IMR-90 (cell line): ENCODE measurements at places on chromosomes 1 and 21. TPM values are rescaled to one million over a fixed set of nuclear protein-coding genes. Genes with fewer than 3 reads are reported as not detected.

PPIAL4G gene
- polyA plus RNA-seq = not detected in 2 replicates

ICOSLG gene
- polyA plus RNA-seq = 0.09 and 0.17 TPM in 2 replicates

RIMKLA gene
- polyA plus RNA-seq = not detected in 2 replicates

AK5 gene
- polyA plus RNA-seq = 20.7 and 22.5 TPM in 2 replicates

BCAR3 gene
- 41.4 and 47.9 TPM in 2 replicates for polyA plus RNA-seq

C8A gene
- polyA plus RNA-seq = not detected in 2 replicates

LINGO4 gene
- polyA plus RNA-seq = not detected in 2 replicates

ACADM gene
- 15.1 and 18.5 TPM in 2 replicates for polyA plus RNA-seq

DNM3 gene
- 0.36 TPM in 2 replicates for polyA plus RNA-seq

GJC2 gene
- polyA plus RNA-seq = 1.7 and 2.6 TPM in 2 replicates

GRCh38 chr1:222772996-222773379 is 36.0 kb downstream of the FAM177B start:
- no peak overlapping the region for H3K27ac ChIP-seq
- H3K27me3 ChIP-seq = no peaks in the 10 kb centered on the region
- H3K36me3 ChIP-seq = no peaks in the 10 kb centered on the region
- no peaks in the 10 kb centered on the region for H3K4me1 ChIP-seq
- no peak overlapping the region for H3K4me3 ChIP-seq

DNA sequence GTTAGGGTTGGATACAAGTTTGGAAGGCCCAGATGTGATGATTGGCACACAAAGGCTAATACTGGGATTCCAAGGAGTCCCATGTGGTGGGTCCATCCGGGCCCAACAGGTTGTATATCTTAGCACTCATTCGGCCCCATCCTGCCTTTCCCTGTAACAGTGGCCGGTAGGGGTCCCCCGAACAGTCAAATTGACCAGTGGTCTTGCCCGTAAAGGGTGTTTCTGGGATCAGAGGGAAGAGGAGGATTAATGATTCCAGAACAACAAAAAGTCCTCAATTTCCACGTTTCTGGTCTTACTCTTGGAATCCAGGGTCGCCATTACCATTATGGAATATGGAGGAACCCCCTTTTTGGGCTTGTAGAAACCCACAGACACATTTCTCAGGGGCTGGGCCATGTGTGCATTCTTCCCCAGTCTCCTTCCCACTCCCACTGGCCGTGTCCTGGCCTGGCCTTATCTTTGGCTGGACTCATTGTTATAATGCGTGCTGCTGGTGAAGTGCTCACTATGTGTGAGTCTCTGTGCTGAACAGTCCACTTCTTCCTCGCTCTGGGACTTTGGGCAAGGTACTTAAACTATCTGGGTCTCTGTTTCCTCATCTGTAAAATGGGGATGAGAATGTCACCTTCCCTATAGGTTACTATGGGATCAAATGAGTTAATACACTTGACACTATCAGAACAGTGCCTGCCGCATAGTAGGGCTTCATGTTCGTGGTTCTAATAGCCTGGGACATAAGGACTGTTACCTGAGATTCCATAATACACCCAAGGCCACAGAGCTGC is 161.8 kb downstream of the DYRK1A start:
- H3K4me1 ChIP-seq = 0 out of 2 replicates have a peak, but pooled peaks cover 2% of the 10 kb centered on the region
- no peak for DNase-seq
- H3K27me3 ChIP-seq = peaks cover 8% of the 10 kb centered on the region; the same call in 1 of the 2 replicates
- H3K4me3 ChIP-seq = no peak overlapping the region

GRCh38 chr1:50023292-50024159 is at the start of gene AGBL4:
Gene AGBL4 (minus strand): TSS chr1:50023954.
- no peaks in the 10 kb centered on the region for H3K4me1 ChIP-seq
- no peaks in the 10 kb centered on the region for H3K27me3 ChIP-seq
- H3K36me3 ChIP-seq = no peaks in the 10 kb centered on the region
- DNase-seq = no peak
- H3K4me3 ChIP-seq = peak within 1 kb of the TSS; percentile 14; the same call in 1 of the 2 replicates

DNA sequence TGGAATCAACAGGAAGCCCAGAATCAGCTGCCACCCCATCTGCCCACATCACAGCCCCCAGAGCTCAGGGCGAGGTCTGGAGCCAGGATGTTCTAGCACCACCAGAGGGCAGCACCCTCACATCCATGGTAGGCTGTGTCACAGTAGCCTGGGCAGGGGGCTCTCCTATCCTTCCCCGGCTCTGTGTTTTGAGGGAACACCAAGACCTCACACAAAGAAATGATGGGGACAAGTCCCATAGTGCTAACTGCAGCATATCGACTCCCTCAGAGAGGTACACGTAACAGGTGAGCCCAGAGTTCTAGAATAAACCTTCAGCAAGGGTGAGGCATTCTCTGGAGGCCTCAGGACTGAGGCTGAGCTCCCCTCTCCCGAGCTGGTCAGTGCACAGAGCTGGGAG is 2.3 kb upstream of the KCNC4 start:
- no peak overlapping the region for H3K4me3 ChIP-seq
- H3K36me3 ChIP-seq = no peaks in the 10 kb centered on the region
- H3K27ac ChIP-seq = no peak overlapping the region
- peak; percentile 38 for DNase-seq
- no peaks in the 10 kb centered on the region for H3K4me1 ChIP-seq

DNA sequence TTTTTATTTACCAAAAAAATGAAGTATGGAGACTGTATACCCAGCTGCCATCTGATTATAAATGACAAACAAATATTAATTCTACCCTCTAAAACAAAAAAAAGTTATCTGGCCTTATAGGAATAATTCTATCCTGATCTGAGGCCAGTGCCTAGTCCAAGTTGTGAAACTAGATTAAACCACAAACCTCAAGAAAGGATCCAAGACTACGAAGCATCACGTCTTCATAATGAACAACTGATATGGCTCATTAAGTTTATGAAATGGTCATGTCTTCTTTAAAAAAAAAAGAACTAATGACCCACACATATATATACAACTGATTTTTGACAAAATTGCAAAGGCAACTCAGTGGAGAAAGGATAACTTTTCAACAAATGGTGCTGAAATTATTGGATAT is 32.4 kb upstream of the CTTNBP2NL start:
- H3K4me1 ChIP-seq = peaks cover 11% of the 10 kb centered on the region
- H3K27ac ChIP-seq = no peak overlapping the region
- no peak overlapping the region for H3K4me3 ChIP-seq
- no peak for DNase-seq

DNA sequence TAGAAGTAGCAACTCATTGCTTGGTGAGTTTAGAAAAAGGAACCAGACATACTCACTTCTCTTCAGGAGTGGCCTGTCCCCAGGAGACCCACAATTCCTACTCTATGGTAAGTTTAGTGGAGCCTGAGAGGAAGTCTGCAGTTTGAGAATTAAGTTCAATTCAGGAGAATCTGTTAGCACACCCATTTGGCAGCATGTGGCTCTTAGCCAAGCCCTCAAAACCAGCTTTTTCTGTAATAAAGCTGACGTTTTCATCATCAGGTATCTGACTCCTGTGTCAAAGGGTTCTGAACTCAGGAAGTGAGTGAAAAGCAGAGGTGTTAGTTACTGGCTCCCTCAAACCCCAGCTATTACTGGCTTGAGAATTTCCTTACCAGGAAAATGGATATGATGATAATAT is 20.4 kb upstream of the RGS16 start:
- peaks cover 11% of the 10 kb centered on the region for H3K27me3 ChIP-seq
- H3K27ac ChIP-seq = no peak overlapping the region
- DNase-seq = no peak
- H3K4me1 ChIP-seq = no peaks in the 10 kb centered on the region

- no peaks in the 10 kb centered on the region for H3K4me1 ChIP-seq
- H3K27me3 ChIP-seq = no peaks in the 10 kb centered on the region
- no peaks in the 10 kb centered on the region; the same call in 1 of the 2 replicates for H3K36me3 ChIP-seq
Measured at GRCh38 chr1:241848686-241849344, 811 bp downstream of the EXO1 start.

DNA sequence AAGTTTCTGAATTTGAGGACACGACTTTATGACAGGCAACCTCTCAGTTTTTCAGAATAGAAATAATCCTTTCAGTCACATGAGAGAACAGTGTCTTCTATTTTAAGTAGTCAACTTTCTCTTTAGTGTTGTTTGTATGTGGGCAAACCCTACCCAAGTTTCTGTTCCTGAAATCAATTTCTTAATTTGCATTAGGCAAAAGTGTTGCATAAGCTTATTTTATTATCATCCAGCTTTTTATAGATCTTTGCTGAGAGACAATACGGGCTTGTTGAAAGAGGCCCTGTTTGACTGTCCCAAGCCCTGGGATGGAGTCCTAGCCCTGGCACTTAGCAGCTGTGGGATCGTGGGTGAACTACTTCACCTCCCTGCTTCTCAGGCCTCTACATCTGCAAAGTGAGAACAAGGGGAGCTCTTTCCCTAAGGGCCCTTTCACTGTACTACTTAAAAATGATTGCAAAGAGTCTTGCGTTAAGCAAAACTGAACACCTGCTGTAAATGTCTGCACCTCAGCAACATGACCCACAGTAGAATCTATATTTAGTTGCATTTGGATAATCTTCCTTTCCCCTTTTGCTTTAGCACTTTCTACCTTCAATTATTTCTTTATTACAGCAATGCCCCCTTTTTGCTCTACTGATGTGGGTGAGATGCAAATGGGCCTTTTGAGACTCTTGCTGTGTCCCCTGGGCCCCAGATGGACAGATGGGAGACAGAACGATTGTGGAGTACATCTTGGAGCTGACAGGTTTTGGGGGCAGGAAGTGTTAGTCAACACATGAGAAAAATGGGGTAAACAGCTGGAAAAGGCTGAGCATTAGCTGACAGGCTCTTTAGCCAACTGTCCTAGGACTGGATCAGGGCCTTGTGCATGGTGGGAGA is 41.0 kb upstream of the SCAF4 start:
- no peaks in the 10 kb centered on the region for H3K36me3 ChIP-seq
- H3K4me1 ChIP-seq = no peaks in the 10 kb centered on the region
- no peak overlapping the region for H3K4me3 ChIP-seq
- H3K27ac ChIP-seq = no peak overlapping the region

GRCh38 chr1:4422504-4423289 is 231.7 kb upstream of the AJAP1 start:
- DNase-seq = no peak
- no peaks in the 10 kb centered on the region for H3K36me3 ChIP-seq
- no peak overlapping the region for H3K27ac ChIP-seq
- no peaks in the 10 kb centered on the region for H3K27me3 ChIP-seq

DNA sequence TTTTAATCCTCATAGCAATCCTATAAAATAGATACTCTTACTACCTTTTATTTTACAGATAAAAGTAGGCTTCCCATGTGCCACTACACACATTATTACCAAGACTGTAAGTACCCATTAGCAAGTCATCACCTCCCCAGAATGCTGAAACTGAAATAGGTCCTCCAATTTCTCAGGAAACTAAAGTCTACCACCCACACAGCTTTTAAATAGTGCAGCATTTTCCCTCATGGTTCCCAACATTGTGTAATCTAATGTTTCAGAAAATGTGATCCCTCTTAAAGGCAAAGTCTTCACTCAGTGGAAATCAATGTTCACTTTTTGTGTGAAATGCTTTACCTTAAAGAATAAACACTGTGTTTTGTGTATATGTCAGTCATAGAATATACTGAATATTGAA is 356.5 kb downstream of the GPATCH2 start:
- no peaks in the 10 kb centered on the region for H3K27me3 ChIP-seq
- peaks cover 6% of the 10 kb centered on the region for H3K4me1 ChIP-seq
- peak; percentile 39 for DNase-seq

DNA sequence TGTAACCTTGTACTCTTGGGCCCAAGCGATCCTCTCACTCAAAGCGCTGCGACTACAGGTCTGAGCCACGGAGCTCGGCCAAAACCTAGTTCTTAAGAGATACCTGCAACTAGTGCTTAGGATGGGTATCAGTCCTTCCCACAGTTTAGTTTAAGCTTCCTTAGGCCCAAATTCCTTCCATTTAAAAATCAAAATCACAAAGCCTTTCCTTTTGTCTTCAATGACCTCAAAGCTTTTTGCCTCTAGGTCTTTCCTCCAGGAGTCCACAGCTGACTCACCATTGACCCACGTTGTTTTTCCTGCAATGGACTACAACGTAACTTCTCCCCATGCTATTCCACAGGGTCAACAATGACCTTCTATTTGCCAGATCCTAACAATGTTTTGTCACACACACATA is 64.0 kb downstream of the APP start:
- H3K4me3 ChIP-seq = no peak overlapping the region
- no peak for DNase-seq
- H3K36me3 ChIP-seq = peaks cover 22% of the 10 kb centered on the region
- no peak overlapping the region for H3K27ac ChIP-seq

GRCh38 chr21:41956926-41957729 is 3.3 kb upstream of the C2CD2 start:
- H3K36me3 ChIP-seq = no peaks in the 10 kb centered on the region
- H3K27me3 ChIP-seq = no peaks in the 10 kb centered on the region
- no peak overlapping the region for H3K4me3 ChIP-seq
- peaks cover 22% of the 10 kb centered on the region for H3K4me1 ChIP-seq
- peak; percentile 93 for DNase-seq
- peak overlapping the region; percentile 81 for H3K27ac ChIP-seq

DNA sequence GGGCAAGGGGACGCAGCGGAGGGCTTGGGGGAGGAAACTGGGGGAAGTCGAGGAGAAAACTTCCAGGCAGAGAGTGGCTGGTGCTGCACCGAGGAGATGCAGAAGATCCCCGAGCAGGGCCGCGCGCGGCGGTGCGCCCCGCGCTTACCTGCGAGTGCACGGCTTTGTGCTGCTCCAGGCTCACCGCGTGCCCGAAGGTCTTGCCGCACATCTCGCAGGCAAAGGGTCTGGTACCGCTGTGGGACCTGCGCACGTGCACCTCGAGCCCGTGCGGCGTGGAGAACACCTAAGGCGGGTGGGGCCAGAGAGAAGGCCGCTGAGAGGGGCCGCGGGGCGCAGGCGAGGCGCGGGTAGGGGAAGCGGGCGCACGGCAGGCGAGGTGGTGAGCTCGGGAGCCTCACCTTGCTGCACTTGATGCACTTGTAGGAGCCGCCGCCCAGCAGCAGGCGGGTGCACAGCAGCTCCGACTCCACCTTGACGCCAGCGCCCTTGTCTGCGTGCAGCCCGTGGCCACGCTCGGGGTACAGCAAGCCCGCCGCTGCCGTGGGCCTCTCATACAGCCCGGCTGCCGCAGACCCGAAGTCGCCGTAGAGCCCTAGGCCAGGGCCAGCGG is 6.4 kb downstream of the GFI1 start:
- no peak for DNase-seq
- H3K27ac ChIP-seq = no peak overlapping the region
- peaks cover 5% of the 10 kb centered on the region; the same call in 1 of the 2 replicates for H3K4me1 ChIP-seq
- no peaks in the 10 kb centered on the region for H3K36me3 ChIP-seq
- peaks cover 94% of the 10 kb centered on the region for H3K27me3 ChIP-seq
- no peak overlapping the region for H3K4me3 ChIP-seq

GRCh38 chr1:29259802-29260441 is 23.6 kb downstream of the PTPRU start:
- H3K27me3 ChIP-seq = no peaks in the 10 kb centered on the region
- H3K4me1 ChIP-seq = peaks cover 8% of the 10 kb centered on the region; the same call in 1 of the 2 replicates
- H3K27ac ChIP-seq = no peak overlapping the region; the same call in 1 of the 2 replicates

DNA sequence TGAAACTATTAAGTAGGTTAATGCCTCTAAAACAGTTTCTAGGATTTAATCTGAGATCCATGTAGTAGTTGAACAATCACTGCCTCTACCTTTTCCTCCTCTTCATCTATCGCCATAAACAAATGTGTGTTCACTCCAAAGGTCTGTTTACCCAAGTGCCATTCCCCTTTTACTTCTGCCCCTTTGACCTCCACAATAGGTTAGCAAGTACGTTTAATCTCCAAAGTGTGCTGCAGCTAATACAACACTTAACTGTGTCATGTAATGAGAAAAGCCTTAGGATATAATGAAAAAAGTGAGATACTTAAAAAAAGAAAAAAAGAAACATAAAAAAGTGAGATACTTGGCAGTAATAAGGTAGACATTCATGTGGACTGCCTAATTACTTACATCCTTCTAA is 28.2 kb downstream of the GPBP1L1 start:
- H3K4me1 ChIP-seq = peaks cover 2% of the 10 kb centered on the region; the same call in 1 of the 2 replicates
- H3K4me3 ChIP-seq = no peak overlapping the region
- H3K27ac ChIP-seq = no peak overlapping the region
